ENCODE measurements at places on chromosomes 1 and 21.

- no peak for DNase-seq
These were observed 391.8 kb downstream of the MATN1 start for GRCh38 chr1:30331415-30332065.

- no peak for DNase-seq
These were observed 484.1 kb upstream of the NFIA start for GRCh38 chr1:60598041-60598910.

DNA sequence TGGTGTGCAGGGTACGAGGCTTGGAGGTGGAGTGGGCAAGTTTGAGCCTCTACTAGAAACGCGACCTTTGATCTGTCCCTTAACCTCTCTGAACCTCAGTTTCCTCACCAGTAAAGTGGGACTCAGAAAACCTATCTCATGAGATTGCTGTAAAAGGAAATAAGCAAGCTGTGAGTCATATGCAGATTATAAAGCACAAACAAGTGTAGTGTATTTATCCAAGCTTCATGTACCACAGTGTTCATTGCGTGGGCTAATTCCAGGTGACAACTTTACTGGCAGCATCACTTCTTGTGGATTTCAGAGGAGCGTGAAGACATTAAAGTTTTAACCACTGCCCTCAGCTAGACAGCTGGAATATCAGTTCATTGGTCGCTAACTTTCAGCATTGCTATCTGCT lies 44.4 kb downstream of the ZNF697 start:
- no peak for DNase-seq

GRCh38 chr1:213154056-213154685 lies 103.1 kb downstream of the RPS6KC1 start:
- no peak for DNase-seq

- DNase-seq: peak; percentile 35
These were observed 44.9 kb downstream of the PAFAH2 start for GRCh38 chr1:25952841-25953401.

DNA sequence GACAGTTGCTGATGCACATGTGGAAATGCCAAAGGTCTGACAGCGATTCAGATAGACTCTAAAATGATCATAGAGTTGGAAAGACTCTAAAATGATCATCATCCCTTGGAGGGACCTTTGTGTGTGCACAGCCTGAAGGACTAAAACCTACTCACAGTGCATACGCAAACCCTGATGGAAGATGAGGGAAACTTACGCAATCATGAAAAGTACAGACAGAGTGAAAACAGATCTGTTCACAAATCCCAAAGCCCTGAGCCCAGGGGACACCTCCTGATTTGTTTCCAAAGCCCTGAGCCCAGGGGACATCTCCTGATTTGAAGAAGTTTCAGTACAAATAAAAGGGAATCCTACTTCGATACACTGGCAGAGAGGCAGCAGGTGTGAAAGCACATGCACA lies 79.3 kb upstream of the PROX1 start:
- DNase-seq: no peak

DNA sequence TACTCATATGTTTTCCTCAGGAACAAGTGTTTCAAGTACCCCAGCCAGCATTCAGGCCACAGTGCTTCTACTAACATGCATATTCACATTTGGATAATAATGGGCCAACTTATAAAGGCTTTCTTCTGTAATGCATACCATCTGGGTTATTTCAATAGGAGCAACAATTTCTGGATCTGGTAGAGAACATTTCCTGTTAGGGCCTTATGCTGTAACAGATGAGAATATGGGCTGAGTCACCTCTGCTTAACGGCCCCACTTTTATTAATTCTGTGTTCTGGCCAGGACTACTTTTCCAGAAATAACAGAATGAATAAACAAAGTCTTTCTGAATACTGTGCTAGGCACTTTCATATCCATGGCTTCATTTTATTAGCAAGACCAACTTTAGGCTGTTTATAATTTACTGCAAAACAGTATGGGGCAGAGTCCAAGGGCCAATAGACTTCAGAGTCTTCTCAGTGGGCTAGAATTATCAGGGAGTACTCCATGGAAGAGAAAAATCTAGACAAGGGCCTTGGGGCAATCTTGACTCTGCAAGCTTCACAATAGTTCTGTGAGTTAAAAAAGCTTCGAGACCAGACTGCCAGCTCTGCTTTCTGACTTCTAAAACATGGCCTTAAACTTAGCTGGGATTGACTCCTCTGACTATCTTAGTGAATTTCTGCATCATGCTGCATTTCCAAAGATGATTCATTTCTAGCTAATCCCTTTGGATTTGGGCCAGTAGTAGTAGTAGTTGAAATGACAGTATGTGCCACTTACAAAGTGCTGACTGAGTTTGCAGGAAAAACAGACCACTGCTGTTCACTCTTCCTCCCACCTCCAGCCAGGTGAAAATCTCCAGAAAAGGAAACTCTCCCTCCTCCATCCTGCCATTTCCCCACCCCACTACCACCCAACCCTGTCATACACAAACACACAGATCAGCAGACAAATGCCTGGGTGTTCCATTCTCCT lies 8.2 kb upstream of the SSX2IP start:
- DNase-seq: peak; percentile 93

DNA sequence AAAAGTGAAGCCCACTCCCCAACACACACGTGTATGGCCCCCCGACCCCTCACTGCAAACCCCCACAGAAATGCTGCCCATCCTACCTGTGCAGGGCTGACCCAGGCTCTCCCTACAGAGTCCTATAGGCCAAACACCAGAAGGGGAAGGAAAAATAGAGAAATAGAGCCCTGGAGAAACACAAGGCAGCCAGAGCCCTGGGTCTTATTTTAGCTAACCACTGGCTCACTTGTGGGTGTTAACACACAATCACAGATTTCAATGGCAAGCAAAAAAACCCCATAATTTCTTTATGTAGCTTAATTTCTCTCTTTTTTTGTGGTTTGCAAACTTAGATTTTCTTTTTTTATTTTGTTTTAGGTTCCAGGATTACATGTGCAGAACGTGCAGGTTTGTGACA lies 989 bp upstream of the PIGR start:
- no peak for DNase-seq

- DNase-seq: no peak
These were observed 352.3 kb upstream of the B3GALT2 start for GRCh38 chr1:193538680-193539079.

GRCh38 chr1:205936311-205936710 lies 6.9 kb downstream of the SLC26A9 start:
- DNase-seq: no peak

DNA sequence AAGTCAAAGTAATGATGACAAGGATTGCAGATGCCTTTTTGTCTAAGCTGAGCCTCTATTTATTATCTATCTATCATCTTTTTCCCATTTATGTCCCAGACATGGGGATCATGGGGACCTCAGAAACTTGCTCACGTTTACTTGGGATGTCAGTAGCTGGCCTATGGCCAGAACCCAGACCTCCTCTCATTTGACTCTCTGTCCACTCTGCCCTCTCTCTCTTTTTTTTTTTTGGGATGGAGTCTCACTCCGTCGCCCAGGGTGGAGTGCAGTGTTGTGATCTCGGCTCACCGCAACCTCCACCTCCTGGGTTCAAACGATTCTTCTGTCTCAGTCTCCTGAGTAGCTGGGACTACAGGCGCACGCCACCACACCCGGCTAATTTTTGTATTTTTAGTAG lies 3.7 kb upstream of the ID3 start:
- no peak for DNase-seq

DNA sequence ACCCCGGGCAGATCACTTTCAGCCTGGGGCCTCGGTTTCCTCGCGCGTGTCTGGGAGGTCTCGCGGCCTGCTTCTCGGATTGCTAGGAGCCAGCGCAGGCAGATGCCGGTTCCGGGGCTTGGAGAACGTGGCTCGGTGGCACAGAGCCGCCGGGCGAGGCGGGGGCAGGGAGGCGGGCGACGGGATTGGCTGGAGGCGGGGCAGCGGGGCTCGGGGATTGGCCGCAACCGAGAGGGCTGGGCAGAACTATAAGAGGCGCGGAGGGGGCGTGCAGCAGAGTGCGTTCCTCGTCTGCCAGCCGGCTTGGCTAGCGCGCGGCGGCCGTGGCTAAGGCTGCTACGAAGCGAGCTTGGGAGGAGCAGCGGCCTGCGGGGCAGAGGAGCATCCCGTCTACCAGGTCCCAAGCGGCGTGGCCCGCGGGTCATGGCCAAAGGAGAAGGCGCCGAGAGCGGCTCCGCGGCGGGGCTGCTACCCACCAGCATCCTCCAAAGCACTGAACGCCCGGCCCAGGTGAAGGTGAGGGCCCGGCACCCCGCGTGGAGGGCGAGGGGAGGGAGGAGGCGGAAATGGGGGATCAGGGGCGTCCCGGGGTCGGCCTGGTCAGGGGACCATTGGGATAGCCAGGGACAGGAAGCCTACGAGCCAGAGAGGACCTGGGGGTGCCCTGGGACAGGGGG lies at the start of gene MFSD2A:
TSS of gene MFSD2A (plus strand) at position 276 of the 677 bp plus-strand sequence. CDS start at position 424, 148 bp downstream.
- DNase-seq: peak; percentile 91

DNA sequence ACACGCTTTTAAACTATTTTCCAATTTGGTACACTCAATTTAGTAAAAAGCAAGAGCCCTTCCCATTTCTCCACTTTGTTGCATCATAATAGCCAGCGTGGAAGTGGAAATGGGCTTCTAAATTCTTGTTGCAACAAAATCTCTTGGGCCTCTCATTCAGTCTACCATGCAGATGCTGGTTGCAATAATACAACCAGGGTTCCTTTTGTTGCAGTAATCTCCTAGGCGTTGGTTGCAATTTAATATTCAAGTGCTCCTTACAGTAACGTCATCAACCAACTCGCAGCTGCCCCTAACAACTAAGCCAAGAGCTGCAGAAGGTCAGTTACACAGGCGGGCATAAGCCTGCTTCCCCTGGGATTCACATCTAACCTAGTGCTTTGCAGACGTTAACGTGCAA lies 2.7 kb upstream of the HDGF start:
- DNase-seq: no peak

DNA sequence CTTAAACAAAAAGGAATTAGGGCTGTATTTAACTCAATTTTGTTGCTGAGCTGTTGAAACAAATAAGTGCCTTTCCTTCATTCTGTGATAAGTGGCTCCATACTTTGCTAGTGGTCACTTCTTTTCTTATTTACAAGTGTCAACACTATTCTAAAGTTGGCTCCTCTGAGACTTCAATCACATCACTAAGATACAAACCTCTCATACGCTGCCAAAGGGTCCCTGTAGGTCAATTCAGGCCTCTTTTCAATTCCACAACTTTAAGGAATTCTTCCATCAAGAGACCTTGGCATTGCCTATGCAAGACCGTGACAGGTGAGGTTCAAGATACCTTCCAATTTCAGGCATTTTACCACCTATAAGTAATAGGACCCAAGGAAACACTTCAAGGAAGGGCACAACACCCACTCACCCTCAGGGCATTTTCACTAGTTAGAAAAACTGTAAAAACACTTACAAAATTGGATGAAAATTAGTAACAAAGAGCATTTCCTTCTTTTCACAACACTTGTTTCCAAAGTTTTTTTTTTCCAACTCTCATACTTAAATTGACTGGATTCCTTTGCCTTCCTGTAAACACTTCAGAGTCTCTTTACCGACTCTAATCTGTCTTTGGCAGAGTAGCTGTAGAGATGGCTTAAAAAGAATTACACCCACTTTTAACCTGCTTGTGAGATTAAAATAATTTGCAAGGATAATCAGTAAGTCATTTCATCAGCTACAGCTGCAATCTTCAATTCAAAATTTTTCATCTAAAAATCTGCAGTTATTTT lies 24.5 kb downstream of the SERBP1 start:
- DNase-seq: no peak

DNA sequence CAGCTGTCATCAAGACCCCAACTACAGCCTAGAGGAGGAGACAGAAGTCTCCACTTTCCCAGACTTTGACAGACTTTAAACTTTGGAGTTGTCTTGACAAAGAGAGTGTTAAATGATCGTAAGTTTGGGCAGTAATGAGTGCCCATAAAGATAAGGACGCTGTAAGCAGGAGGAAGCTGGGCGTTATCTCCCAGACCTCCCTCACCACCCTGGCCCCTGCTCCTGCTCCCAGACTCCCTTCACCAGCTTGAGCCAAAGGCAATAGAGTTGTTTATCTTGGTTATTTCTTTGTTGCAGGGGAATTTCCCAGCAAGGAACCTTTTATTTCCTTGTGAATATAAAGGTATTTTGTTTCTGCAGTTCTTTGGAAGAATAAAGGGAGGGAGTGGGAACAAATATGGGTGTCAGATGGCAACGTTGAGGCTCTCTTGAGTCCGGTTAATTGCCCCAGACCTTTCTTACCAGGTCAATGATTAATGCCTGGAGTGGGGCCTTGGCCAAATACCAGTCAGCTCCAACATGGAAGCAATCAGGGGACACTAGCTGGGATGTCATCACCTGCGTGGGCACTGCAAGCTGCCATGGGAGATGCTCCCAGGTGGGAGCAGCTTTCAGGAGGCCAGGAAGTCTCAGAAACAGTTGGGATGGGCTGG lies 4.4 kb downstream of the PIGR start:
- DNase-seq: no peak

GRCh38 chr1:15426492-15427279 lies 11.6 kb upstream of the CTRC start:
- peak; percentile 37 for DNase-seq

DNA sequence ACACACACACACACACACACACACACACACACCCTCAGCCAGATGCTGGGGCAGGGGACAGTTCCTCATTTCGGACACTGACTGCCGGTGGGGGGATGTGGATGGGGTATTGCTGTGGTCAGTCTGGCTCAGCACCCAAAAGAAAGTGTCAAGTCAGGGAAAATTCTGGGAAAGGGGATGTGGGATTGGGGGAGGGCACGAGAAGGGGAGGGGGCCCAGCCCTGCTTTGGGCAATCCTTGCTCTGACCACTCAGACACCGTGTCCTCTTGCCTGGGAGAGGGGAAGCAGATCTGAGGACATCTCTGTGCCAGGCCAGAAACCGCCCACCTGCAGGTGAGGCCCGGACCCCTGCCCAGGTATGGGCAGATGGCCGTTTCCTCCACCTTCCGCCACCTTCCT lies at the start of gene C1QC:
TSS of gene C1QC (plus strand) at position 253 of the 400 bp plus-strand sequence. CDS start 391 bp downstream, outside the sequence.
- no peak for DNase-seq

- DNase-seq: no peak
These were observed 6.4 kb upstream of the WNT3A start for GRCh38 chr1:228000416-228000815.

- no peak for DNase-seq
These were observed 6.1 kb downstream of the NUP210L start for GRCh38 chr1:154148807-154149206.

DNA sequence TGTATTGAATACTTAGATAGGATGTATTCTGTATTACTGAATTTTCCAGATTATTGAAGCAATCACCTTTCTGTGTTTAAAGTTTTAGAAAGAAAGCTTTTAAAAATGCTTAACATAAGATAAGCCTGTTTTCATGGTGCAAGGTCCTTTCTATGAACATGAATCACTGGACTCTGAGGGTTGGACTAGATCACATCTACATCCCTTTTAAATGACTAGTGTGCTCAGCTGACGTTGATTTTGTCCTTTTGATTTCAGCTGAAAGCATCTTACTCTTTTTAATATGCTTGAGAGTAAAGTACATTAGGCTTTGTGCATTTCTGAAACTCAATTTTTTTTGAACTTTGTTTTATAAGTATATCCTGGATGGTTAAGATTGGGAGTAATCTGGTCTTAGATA lies 16.2 kb downstream of the MIER1 start:
- DNase-seq: no peak

DNA sequence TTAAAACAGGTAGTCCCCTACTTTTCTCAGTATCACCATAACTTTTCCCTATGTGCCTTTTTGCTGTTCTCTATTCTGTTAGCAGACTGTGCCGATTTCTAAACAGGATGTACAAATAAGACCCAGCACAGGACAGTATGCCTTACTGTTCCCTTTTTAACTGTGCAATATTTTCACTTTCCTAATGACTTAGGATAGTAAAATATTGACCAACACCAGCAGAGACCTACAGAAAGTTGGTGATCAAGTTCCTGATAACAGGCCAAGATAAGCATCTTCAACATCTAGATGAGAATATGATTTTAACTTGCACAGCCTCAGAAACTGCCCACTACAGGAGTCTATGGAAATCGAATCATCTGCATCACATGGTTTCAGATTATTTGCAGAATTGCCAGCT lies 42.0 kb downstream of the ADSS2 start:
- DNase-seq: no peak

Data from fibroblast of skin of scalp (primary cell).